ENCODE measurements at places on chromosomes 4 and X.

- DNase-seq, result no peak
Measured at GRCh38 chrX:110415440-110416170, 57.0 kb downstream of the RTL9 start.

DNA sequence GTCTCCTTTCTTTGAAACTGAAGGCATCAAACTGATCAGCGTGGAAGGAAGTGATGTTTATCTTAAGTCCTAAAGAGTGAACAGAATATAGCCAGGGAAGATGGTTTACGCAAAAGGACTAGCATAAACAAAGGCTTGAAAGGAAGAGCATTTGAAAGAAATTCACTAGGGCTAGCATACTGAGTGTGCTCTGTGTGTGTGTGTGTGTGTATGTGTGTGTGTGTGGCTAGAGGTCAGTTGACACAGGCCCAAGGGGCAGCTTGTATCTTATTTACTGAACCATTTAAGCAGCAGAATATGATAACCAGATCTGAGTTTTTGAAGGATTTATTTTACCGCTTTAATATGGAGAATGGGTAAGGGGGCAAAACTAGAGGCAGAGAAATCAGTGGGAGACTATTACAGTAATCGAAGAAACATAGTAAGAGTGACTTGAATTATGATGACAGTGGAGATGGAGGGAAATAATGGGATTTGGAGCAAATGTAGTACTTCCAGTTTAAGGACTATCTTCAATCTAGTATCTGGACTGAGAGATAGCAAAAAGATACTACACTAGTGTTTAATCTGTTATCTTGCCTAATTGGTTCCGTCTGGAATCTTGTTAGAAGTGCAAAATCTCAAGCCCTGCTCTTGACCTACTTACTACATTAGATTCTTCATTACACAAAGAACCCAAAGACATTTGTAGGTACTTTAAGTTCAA, 36.9 kb downstream of the CEP44 start:
- DNase-seq, result no peak

DNA sequence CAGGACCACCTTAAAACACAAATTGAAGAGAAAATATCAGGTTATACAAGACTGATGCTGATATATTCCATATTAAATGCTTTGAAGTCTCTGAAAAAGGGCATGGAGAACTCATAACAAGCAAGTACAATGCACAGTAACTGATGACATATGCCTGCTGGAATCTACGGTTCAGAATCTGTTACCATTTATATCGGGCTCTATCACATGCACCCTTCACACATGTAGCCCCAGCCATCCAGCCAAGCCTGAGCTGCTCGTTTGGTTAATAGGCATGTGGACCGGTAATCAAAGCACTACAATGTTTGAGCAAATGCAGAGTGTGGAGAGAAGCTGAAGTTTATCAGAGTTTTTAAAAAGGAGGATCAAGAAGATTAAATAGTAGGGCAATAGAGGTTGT, 11.8 kb downstream of the COMMD8 start:
- no peak for DNase-seq

DNA sequence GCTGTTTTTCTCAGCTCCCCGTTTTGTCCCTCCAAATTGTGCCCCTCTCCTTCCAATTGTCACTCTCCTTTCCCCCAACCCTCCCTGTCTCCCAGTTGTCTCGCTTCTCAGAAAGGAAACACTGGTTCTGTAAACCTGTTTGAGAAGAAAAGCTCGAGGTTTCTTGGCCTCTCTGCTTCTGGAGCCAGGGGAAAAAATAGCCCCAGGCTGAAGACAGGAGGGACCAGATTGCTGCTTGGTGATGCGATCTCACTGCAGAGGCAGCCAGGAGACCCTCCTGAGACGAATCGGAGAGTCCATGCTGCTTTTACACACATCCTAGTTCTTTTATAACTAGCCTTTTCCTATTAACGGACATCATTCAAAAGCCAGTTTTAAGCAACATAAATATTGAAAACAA, 21.2 kb downstream of the TRIML1 start:
- peak; percentile 5 for DNase-seq

- no peak for DNase-seq
Measured at GRCh38 chrX:43971966-43972961, 926 bp downstream of the NDP start.

DNA sequence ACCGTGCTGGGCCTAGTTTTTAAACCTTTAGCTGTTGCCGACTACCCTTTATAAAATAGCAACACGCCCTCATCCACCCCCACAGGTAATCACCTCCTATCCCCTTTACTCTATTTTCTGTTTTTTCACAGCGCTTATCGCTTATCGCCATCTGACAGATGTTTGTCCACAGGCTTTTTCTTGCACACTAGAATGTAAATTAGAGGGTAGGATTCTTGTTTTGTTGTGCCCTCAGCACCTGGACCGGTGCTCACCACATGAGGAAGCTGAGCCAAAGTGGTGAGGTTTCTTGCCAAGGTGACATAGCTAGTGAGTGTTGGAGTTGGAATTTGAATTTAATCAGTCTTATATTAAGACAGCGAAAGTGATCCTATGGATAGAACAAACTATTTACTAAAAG, 2.9 kb upstream of the RBBP7 start:
- DNase-seq, result no peak

DNA sequence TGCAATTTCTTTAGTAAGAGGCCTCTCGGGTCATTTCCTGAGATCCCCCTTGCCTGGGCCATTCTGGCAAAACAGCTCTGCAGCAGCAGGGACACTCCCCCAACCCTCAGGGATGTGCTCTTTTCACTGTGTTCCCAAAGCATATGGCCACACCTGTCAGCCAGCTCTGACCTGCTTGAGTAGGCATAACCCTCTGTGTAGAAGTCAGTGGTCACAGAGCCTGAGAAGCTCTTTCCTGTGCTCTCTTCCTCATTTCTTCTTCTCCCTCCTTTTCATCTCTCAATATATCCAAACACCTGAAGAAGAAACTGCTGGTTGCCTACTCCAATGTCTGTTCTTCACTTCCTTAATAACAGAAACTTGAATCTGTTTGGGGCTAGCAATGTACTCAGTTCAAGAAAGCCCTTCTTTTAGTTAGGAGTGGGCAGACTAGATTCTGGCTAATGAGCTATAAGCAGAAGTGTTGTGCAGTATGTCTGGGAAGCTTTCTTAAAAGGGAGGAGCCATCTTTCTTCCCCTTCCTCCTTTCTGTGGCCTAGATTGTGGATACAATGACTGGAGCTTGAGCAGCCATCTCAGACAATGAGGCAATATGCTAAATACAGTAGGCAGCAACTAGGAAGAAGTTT, 73.3 kb downstream of the PRPS1 start:
- DNase-seq, result no peak

DNA sequence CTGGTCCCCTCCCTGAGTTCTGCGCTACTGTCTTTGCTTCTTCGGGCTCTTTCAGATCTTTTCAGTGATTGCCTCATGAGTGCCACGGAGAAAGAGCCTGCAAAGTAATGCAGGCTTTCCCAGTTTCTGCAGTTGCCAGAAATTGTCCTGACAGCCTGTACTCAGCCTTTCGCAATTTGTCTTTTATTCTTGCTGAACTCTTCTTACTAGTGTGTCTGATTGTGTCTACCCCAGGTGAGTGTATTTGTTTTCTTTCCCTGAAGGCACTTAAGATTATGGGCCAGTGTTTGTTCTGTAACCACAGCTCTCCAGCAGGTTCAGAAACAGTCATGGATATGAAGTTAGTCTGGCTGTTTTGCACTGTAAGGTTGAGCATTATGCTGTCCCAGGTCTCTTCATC, 47.1 kb downstream of the FAM193A start:
- no peak for DNase-seq

- no peak for DNase-seq
Measured at GRCh38 chr4:137638934-137639333, 106.6 kb upstream of the PCDH18 start.

GRCh38 chrX:49060914-49061313, 2.1 kb downstream of the CCDC120 start:
- no peak for DNase-seq

- no peak for DNase-seq
Measured at GRCh38 chr4:103721251-103721650, 1.5 kb upstream of the TACR3 start.

DNA sequence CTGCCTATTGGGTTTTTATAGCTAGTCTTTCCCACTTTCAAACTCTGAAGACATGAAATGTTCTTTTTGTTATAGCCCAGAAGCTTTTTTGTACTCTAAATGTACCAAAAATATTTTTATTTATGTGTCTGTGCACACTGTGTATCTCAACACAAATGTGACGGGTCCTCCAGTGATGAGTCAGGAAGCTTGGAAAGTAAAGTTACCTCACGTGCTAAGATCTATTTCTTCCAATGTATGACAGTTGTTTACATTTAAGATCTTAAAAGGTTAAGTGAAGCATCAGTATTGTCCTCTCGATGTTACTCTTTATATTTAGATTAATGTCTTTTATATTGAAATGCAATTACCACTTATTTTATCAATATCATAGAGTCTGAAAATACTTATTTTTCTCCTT, 29.1 kb upstream of the PRSS12 start:
- DNase-seq, result no peak

DNA sequence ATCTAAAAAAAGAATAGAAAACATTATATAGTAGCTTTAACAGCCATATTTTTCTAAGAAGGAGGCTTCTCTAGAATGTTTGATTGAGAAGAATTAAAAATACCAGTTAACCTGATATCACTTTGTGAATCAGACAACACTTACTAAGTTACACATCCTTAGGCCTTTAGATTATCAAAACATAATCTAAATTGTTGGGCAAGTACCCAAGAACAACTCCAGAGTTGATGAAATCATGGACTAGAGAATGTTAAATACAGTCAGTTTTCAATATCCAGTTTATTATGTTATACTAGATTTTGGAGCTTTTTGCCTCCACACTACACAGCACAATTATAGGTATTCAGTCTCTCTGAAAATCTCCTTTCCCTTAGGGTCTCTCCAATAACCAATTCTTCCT, 39.6 kb downstream of the ARL13A start:
- no peak for DNase-seq

GRCh38 chr4:29311247-29311646, 1408.9 kb upstream of the PCDH7 start:
- DNase-seq, result no peak

- no peak for DNase-seq
Measured at GRCh38 chrX:113297437-113297836, 456.8 kb upstream of the AMOT start.

DNA sequence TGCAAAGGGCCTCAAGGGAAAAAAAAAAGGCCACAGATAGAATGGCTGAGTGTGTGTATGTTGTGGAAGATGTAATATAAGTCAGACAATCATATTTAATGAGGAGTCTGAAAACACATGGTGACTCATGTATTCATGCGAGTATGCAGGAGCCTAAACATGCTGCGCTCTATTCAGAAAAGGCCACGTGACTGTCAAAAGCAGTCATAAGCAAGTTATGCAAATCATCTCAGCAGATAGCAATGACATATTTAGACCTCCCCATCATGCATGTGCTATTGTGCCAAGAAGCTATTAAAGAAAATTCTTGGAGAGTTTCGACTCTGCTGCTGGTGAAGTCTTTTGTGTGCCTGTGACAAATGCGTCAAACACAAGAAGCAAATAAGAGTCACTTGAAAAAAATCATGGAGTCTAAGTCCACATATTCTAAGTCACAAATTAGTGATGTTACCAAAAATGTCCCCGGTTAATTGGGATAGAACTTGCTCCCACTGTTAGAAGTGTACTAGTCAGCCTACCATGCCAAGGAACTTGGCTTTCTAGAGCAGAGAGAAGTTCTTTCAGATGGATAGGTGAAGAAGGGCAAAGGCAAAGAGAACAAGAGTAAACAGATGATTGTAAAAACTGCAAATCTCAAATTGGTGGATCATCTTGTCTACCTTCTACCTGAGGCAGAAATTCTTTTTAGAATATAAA, 5.0 kb downstream of the LNX1 start:
- no peak for DNase-seq

GRCh38 chr4:123060039-123060770, 137.8 kb upstream of the NUDT6 start:
- DNase-seq, result no peak

GRCh38 chr4:47659342-47659741, 174.3 kb downstream of the ATP10D start:
- no peak for DNase-seq

GRCh38 chr4:87117051-87117731, 103.2 kb downstream of the KLHL8 start:
- no peak for DNase-seq

GRCh38 chr4:79148369-79148768, 177.5 kb downstream of the NAA11 start:
- DNase-seq, result no peak

DNA sequence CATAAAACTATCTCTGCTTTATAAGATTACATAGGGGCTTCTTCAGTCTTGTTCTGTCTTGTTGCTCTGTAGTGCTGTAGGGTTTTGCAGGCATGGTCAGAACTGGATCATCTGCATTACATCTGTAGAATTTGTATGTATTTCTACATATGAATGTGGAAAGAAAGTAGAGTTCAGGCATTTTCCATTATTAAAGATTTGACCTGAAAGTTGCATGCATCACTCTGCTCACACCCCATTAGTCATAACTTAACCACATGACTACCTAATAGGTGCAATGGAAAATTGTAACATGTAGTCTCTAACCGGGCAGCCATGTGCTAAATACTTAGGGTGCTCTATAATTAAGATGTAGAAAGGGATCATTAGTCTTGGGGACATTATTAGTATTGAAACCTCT, 45.7 kb upstream of the AGA start:
- DNase-seq, result no peak

- DNase-seq, result no peak
Measured at GRCh38 chr4:1179089-1179441, 6.7 kb upstream of the SPON2 start.

DNA sequence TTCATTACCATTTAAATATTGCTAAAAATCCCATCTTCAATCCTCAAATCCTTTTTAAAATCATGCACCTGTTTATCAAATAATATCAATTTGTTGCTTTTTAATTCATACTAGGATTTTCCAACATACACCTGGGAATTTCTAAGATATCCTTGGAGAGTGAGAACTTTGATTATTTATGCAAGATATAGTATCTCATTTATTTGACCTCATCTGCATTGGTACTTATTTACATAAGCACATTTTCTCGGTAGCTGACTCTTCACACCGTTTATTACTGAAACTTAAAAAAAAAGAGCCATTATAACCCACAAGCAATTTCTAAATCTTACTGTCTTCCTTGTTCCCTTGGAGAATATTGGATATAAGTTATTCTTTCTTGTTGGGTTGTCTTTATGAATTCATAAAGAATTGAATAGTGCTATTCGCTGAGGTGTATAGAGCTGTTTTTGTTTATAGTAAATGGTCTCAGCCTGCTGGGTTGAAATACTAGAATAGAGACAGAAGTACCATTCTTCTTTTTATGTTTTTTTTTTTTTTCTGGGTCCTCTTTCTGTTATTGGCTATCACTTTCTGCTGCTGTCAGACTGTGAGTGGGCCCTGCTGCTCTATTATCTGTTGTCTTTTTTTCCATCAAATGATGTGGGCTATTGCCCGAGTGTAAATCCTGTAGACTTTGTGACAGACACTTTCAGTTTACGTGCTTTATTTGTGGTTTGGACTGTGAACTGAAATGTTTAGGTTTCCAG, 2.9 kb downstream of the UGT8 start:
- DNase-seq, result no peak

Measured in hindlimb muscle (tissue), 1 donor.